SHP77 treated with DMSO at 0.1 percent for 48 hours (cell line): ENCODE measurements at places on chromosomes 6 and 20.

GRCh38 chr20:43940518-43941225, 26.0 kb downstream of the TOX2 start:
- DNase-seq, result no peak

- no peak for DNase-seq
These were observed 95.7 kb downstream of the FILIP1 start for GRCh38 chr6:75397656-75398465.

- no peak for DNase-seq
These were observed 3.0 kb downstream of the IPCEF1 start for GRCh38 chr6:154353626-154354025.

GRCh38 chr6:112934433-112935327, 587.5 kb downstream of the RFPL4B start:
- no peak for DNase-seq

DNA sequence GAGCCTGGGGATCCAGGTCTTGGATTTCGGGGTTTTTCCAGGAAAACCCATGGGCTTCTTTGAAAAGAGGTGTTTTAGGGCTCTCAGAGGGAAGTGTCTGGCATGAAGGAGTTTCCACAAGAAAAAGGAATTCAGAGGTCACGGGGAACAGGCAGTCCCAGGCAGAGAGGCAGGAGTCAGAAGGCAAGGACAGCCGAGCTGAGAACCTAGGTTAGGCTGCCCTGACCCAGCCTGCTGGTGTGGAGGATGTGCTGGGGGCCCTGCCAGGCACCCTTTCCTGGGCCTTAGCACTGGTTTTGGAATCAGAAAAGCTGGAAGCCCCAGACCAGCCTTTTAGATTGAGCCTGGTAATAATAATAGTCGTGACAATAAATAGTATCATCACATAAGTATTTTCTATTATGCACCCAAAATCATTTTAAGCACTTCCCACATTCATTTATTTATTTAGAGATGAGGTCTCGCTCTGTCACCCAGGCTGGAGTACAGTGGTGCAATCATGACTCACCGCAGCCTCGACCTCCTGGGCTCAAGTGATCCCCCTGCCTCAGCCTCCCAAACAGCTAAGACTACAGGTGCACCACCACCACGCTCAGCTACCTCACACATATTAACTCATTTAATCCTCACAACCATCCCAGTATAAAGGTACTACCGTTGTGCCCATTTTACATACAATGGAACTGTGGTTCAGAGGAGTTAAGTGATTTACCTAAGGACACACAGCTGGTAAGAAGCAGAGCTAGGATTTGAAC, 19.9 kb downstream of the TGM2 start:
- DNase-seq, result no peak

- DNase-seq, result no peak
These were observed 197.4 kb upstream of the POU3F2 start for GRCh38 chr6:98636941-98637340.

GRCh38 chr20:53901064-53901463, 169.3 kb downstream of the BCAS1 start:
- DNase-seq, result no peak
